CD4-positive, alpha-beta memory T cell (primary cell): ENCODE measurements at places on chromosomes 13 and 19. TPM values are rescaled to one million over a fixed set of nuclear protein-coding genes. Genes with fewer than 3 reads are reported as not detected.

- no peaks in the 10 kb centered on the region for H3K27me3 ChIP-seq
- no peak overlapping the region for H3K4me3 ChIP-seq
- no peaks in the 10 kb centered on the region for H3K36me3 ChIP-seq
- H3K27ac ChIP-seq = no peak overlapping the region
- H3K4me1 ChIP-seq = peaks cover 16% of the 10 kb centered on the region
Measured at GRCh38 chr19:1383017-1383311, 743 bp upstream of the NDUFS7 start.

DNA sequence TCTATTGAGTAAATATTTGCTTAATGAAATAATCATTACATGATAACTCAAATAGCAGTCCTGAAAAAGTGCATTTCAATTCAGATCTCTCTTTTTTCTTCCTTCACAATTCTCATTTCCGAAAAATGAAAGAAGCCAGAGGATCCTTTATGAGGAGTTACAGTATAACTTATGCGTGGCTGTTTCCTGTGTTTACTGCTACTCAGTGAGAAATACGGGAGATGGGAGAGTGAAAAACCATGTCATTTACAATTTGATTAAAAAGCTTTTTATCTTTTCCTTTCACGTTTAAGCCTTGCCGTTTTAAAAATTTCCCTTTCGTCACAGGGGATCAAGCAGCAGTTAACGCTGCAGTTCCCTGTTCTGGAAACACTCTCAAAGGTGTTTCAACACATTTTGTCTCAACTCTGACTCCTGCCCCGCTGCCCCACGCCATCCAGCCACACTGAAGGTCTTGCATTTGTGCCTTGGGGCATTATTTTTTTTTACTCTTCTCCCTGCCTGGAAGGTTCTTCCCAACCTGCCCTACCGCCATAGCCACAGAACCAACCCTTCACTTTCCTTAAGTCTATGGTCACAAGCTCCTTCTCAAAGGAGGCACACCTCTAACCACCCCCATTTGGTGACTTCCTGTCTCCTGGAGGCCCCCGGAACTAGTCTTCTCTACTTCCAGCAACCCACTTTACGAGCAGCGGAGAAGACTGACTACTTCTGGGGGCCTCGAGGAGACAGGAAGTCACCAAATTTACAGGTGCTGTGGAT is 17.0 kb downstream of the KL start:
- no peaks in the 10 kb centered on the region for H3K36me3 ChIP-seq
- no peaks in the 10 kb centered on the region for H3K27me3 ChIP-seq
- H3K27ac ChIP-seq = no peak overlapping the region
- H3K4me1 ChIP-seq = peaks cover 6% of the 10 kb centered on the region
- peak overlapping the region; percentile 53 for H3K4me3 ChIP-seq

DNA sequence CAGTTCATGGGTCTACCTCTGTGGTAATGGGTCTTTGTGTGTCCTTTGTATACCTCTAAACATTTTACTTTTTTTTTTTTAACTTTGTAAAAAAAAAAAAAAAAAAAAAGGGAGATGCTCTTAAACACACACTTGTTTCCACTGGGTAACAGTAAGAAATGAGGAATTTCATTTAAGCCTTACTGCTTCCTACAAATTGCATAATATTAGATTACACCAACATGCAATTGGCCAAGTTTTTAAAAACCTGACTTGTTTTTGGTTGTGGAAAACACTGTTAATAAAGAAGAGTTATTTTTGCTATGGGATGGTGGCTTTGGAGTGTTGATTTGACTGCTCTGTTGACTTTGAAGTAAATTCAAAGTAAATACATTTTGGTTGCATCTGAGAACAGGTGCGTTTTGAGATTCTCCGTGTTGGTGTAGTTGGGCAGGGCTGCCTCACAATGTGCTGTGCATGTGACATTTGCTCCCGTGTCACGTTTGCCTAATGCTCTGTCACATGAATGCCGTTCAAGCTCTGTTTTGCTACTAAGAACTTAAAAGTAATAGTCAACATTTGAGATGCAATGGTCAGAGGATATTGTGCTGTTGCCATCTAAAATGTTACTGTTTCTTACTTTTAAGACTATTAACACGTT is 202.4 kb downstream of the LMO7 start:
- DNase-seq = no peak
- H3K4me3 ChIP-seq = no peak overlapping the region
- no peaks in the 10 kb centered on the region for H3K36me3 ChIP-seq
- H3K27me3 ChIP-seq = no peaks in the 10 kb centered on the region

DNA sequence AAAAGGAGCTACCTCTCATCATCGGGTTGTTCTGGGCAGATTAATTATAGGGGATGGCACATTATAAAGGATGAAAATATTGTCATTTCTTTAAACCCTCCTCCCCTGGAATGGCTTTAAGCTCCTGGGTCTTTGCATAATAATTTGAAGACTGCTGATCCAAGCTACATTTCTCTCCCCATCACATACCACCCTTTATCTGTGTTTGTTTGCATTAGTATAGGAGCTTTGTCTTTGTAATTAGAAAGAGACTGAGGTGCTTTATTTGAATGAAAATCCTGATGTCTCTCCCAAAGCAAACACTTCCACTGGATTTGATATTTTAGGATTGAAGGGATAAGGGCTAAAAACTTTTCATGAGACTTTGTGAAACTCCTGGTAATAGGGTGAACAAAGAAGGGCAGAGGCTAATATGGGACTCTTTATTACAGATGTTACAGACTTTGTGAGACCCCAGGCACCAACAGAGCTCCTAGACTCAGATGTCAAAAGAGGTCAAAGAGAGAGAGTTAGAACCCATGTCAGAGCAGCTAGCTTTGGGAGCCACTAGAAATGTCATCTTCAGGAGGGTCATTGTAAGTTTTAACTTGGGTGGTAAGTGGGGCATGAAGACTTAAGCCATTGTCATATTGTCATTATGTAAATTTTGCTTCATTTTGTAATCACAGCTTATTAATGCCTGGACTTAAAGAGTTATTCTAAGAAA is 75.3 kb upstream of the RXFP2 start:
- H3K27ac ChIP-seq = no peak overlapping the region
- no peaks in the 10 kb centered on the region for H3K27me3 ChIP-seq
- H3K4me1 ChIP-seq = no peaks in the 10 kb centered on the region
- no peak overlapping the region for H3K4me3 ChIP-seq
- DNase-seq = no peak

DNA sequence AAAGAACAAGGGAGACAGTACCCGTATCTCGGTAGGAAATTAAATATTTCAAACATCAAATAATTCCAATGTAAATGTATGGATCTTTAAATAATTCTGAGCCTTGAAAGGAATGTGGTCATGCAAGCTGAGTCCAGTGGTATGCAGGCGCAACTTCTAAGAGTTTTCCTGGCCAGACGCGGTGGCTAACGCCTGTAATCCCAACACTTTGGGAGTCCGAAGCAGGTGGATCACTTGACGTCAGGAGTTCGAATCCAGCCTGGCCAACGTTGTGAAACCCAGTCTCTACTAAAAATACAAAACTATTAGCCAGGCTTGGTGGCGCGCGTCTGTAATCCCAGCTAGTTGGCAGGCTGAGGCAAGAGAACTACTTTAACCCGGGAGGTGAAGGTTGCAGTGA is 1.1 kb upstream of the ZNF845 start:
- DNase-seq = no peak
- no peaks in the 10 kb centered on the region for H3K36me3 ChIP-seq
- no peak overlapping the region for H3K27ac ChIP-seq
- H3K4me3 ChIP-seq = no peak overlapping the region
- peaks cover 14% of the 10 kb centered on the region for H3K4me1 ChIP-seq

DNA sequence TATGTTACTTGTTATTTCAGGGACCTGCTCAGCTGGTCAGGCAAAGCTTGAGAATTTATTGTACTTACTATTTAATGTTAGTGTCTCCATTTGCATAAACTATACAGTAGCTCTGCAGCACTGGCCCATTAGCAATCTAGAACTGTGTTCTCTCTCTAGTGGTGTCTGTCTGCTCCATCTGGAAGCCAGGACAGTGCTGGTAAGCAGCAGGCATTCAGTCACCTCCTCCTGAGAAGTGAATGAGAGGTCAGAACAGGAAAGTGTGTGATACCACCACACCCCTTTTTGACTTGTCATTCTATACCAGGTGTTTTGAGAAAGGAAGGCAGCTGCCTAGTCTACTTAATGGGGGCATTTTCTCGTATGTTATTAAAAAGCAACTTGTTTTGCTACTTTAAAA is 3.9 kb downstream of the COG3 start:
- H3K4me1 ChIP-seq = peaks cover 84% of the 10 kb centered on the region
- H3K4me3 ChIP-seq = no peak overlapping the region
- no peaks in the 10 kb centered on the region for H3K27me3 ChIP-seq
- no peak overlapping the region for H3K27ac ChIP-seq
- no peak for DNase-seq
- peaks cover 4% of the 10 kb centered on the region for H3K36me3 ChIP-seq

DNA sequence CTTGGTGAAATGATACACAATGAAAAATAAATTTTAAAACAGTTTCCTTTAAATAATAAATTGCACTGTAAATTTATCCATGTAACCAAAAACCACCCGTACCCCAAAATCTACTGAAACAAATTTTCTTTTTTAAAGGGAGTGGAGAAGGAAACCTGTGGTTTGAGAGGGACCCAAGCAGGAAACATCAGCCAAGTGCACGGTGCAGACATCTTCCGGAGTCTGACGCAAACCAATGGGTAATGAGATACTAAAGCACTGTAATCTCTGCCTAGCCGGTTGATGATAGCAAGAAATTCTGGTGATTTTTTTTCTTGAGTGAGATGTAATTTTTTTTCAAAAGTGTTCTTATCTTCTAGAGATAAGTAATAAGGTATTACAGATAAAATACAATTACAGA is 115.4 kb downstream of the ABCC4 start:
- H3K36me3 ChIP-seq = no peaks in the 10 kb centered on the region
- no peak overlapping the region for H3K4me3 ChIP-seq
- H3K4me1 ChIP-seq = peaks cover 54% of the 10 kb centered on the region
- peak; percentile 69 for DNase-seq
- peak overlapping the region; percentile 40 for H3K27ac ChIP-seq
- H3K27me3 ChIP-seq = no peaks in the 10 kb centered on the region

- H3K4me3 ChIP-seq = no peak overlapping the region
- H3K36me3 ChIP-seq = no peaks in the 10 kb centered on the region
- H3K27ac ChIP-seq = no peak overlapping the region
- H3K4me1 ChIP-seq = no peaks in the 10 kb centered on the region
- no peak for DNase-seq
Measured at GRCh38 chr19:6334490-6335285, 1.3 kb upstream of the ACER1 start.

GRCh38 chr19:45121827-45122345 is 28.9 kb downstream of the PPP1R37 start:
- H3K27ac ChIP-seq = no peak overlapping the region
- no peaks in the 10 kb centered on the region for H3K27me3 ChIP-seq
- no peak for DNase-seq
- peaks cover 36% of the 10 kb centered on the region for H3K4me1 ChIP-seq

- H3K4me1 ChIP-seq = peaks cover 12% of the 10 kb centered on the region
- H3K4me3 ChIP-seq = no peak overlapping the region
- H3K27ac ChIP-seq = no peak overlapping the region
- H3K27me3 ChIP-seq = no peaks in the 10 kb centered on the region
- H3K36me3 ChIP-seq = no peaks in the 10 kb centered on the region
Measured at GRCh38 chr19:42140125-42140754, 8.0 kb upstream of the POU2F2 start.

- no peaks in the 10 kb centered on the region for H3K27me3 ChIP-seq
- no peak overlapping the region for H3K4me3 ChIP-seq
- no peaks in the 10 kb centered on the region for H3K36me3 ChIP-seq
- DNase-seq = no peak
Measured at GRCh38 chr19:55877211-55877610, 40.9 kb downstream of the NLRP4 start.

DNA sequence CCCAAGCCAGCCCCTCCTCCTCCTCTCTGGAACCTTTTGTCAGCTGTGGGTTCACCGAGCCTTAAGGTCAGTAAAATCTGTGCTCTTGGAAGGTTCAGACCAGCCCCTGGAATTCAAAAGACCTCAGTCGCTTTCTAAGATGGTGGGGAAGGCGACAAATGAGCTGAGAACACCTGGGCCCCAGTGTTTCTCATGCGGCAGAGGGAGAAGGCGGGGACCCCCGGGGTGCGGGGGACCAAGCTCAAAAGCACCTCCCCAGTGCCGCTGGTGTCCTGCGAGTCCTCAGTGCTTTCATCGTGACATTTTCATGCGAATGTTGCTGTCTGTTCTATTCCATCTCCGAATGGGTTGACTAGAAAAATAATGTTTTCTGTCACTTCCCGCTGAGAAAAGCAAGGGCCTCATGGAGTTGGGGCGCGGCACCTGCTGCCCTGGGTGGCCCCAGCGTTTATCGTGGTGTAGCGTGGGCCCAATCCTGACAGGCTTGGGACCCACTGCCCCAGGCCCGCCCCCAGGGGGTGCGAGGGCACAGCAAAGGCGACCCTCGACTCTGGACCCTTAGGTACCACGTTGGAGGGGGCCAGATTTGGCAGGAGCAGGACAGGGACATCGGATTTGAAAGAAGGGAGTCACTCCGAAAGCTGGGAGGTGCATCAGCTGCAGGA is 751 bp upstream of the NTN5 start:
- no peaks in the 10 kb centered on the region for H3K36me3 ChIP-seq

GRCh38 chr19:48746738-48747575 is at the start of gene IZUMO1:
Gene IZUMO1, minus strand, starts transcription at chr19:48746909. Its CDS starts 1,050 bp downstream, at chr19:48745859.
- peaks cover 12% of the 10 kb centered on the region for H3K4me1 ChIP-seq
- no peak within 1 kb of the TSS for H3K4me3 ChIP-seq
- peak; percentile 55 for DNase-seq

DNA sequence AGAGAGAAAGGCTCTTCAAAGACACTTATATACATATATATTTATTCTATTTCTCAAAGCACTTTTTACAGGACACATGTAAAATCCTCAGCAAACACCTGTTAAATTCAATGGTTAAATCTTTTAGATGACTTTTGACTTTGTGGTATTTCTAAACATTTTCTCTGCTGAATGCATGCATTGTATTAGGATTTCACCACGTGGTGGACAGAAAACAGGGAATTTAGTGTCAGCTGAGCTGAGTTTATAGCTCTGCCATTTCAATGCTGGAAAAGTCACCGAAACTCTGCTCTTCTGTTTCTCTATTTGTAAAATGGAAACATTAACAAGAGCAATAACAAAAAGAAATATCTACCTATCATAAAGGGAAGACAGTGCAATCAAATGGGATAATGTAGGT is 375.6 kb downstream of the ENOX1 start:
- H3K4me1 ChIP-seq = no peaks in the 10 kb centered on the region
- H3K27ac ChIP-seq = no peak overlapping the region
- no peak overlapping the region for H3K4me3 ChIP-seq
- H3K27me3 ChIP-seq = no peaks in the 10 kb centered on the region

FBXO17 gene
- total RNA-seq = not detected

THSD1 gene
- total RNA-seq = 0.87 TPM

PDX1 gene
- total RNA-seq = not detected

ZNF439 gene
- 17.7 TPM for total RNA-seq

ZNF575 gene
- 11.8 TPM for total RNA-seq

CGB8 gene
- total RNA-seq = not detected

NEK5 gene
- not detected for total RNA-seq

CBLC gene
- total RNA-seq = not detected
